Activated CD8-positive, alpha-beta memory T cell treated with anti-CD3 and anti-CD28 coated beads for 24 hours (primary cell): ENCODE measurements at places on chromosomes 6 and 20.
A peak's percentile ranks its signal among the peaks of the same experiment; 100 is the strongest.

GRCh38 chr6:20533746-20534294, 437 bp upstream of the CDKAL1 start:
- DNase-seq, result no peak

DNA sequence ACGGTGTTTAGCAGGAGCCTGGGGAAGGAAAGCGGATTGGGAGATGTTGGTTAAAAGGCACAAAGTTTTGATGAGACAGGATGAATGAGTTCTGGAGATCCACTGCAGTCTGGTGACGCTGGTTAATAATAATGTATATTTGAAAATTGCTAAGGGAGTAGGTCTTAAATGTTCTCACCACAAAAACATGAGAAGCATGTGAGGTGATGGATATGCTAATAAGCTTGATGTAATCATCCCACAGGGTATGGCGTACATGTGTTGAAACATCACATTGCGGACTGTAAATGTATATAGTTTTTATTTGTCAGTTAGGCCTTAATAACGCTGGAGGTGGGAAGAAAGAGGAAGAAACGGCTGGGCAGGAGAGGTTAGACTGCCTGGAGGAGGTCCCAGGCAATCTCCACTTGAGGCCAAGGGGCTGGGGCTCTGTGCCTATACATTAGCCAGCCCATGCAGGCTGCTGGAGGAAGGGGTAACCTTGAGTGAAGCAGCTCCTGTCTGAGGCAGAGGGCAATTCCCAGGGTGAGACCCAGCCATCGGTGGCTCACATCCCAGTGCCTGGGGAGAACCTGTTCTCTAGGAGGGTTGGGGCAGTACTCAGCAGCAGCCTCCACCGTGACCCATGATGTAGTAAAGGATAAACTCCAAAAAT, 188.2 kb upstream of the QKI start:
- DNase-seq, result no peak

DNA sequence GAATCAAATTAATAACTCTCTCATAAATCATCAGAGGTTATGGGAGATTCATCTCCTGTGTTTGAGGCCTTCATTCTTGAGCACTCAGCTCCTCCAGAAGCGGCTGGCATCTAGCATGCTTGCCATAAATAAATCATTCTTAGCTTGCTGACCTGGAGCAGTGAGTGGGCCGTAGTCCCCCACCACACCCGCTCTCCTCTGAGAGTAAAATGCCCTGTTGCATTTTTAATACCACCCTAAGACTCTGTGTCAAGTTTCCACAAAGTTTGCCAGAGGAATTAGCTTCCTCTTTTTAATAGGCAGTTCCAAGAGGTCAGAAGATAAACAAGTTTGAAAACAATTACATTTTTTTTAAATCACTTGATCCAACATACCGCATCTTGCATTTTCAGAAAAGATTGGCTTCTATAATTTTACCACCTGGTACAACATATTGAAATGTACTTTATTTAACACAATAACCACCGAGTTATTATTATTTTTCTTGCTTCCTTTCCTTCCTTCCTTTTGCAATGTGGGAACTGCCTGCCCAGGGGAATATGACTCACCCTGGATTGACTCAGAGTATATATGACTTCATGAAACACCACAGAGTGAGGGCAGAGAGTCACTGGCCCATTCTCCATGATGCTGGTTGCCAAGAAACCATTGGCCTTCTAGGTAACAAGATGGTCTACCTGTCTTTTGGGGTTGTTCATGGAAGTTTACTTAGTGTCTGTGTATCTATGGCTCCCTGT, 29.4 kb upstream of the CLIC5 start:
- DNase-seq, result no peak

GRCh38 chr6:119683031-119683430, 333.5 kb upstream of the MAN1A1 start:
- DNase-seq, result no peak

- no peak for DNase-seq
Measured at GRCh38 chr6:141677598-141678211, 455.0 kb upstream of the GJE1 start.

DNA sequence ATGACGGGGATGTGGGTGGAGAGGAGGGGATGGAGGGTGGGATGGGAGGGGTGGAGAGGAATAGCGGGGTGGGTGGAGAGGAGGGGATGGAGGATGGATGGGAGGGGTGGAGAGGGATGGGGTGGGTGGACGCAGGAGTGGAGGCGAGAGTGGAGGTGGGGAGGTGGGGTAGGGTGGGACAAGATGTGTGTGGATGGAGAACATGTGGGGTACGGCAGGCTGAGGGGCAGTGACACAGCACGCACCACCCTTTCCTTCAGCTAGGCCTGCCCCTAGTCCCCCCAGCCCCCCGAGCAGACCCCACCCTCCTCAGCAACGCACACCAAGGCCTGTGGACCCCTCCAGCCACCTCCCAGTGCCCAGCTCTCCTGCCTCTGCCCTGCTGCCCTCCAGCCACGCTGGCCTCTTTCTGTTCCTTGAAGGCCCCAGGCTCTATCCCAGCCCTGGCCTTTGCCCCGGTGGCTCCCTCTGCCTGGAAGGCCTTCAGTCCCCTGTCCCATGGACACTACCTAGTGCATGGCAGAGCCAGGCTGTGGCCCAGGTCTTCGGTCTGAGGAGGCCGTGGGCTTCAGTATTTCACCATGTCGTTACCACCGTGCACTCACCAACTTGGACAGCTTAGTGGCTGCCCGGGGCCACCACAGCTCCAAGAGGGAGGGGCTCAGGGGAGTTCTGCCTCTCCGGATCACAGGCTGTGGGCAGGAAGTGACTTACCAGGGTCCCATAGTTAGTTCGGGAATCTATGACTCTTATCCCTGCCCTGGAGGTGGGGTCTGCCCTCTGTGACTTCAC, 78.4 kb upstream of the PMEPA1 start:
- DNase-seq, result no peak

GRCh38 chr6:142485256-142485655, 183.4 kb downstream of the ADGRG6 start:
- DNase-seq, result no peak

GRCh38 chr6:124356276-124356810, 552.7 kb downstream of the NKAIN2 start:
- DNase-seq, result no peak

DNA sequence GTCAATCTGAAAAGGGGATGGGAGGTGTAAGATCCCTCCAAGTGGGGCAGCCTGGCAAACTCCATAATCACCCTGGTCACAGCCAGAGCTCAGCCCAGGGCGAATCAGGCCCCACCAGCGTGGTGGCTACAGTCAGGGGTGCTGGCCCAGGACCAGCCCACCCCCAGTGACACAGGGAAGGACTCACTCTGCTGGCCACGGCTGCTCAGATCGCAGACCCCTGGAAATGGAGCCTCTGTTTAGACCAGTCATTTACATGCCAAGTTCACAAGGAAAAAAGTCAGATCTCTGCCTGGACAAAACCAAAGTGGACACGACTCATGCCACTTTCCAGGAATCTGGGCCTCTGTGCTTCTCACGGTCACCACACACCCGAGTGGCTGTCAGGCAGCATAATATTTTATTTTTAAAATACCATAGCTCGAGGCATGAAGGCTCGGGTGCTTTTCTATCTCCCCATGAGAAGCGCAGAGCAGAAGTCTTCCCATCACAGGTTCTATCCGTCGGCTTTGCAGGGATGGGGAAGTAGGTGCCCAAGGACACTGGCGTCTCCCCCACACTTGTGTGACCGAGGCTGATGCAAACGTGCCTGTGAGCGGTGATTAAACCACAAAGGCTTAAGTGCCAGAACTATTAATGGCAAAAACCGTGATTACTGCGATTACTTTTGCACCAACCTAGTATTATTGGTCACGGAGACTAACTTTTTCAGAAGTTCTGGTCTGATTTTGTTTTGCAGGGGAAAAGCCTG, 13.0 kb downstream of the PXDC1 start:
- no peak for DNase-seq

DNA sequence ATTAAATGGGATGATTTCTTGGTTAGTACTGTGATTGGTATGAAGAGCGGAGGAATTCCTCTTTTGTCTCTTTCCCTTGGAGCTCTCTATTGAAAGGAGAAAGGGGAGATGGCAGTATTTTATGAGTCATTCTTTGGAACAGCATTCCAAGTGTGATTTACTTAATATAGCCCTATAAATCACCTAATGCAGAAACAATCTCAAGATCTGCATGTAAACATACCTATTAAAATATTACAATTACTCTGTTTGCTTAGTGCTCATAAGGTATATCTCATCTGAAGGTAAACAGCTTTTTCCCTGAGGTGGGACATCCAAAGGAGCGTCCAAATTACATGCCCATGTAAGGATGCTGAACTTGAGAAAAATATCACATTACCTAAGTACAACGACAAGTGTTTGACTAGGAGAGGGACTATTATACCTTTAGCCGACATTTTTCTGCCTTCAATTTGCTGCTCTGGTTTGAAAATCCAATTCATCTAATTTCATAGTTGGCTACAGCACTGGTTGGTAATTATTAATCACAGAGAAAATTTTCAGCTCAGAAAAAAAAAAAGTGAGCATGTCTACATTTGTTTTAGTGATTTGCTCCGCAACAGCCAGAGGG, 229.0 kb downstream of the FOXC1 start:
- no peak for DNase-seq

- no peak for DNase-seq
Measured at GRCh38 chr6:6533176-6533575, 55.3 kb upstream of the LY86 start.

GRCh38 chr6:119821380-119821779, 471.8 kb upstream of the MAN1A1 start:
- no peak for DNase-seq

GRCh38 chr6:7145885-7146828, 38.4 kb downstream of the RREB1 start:
- peak; percentile 61 for DNase-seq

DNA sequence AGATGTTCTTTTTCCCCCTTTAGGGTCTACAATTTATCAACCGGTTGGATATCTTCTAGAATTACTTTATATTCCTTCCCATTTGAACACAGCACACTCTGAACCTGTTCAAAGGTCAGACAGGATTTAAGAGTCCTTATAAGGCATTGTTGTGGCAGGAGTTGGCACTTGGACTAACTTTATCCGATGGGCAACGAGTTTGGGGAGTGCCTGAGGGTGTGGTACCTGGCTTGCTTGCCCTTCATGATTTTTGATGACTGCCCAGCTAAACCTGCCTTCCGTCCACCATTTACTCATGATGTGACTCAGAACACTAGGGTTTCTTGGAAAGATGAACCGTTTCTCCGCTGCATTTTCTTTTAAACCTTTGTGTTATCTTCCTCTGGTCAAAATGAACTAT, 285.2 kb downstream of the FOXC1 start:
- DNase-seq, result no peak

DNA sequence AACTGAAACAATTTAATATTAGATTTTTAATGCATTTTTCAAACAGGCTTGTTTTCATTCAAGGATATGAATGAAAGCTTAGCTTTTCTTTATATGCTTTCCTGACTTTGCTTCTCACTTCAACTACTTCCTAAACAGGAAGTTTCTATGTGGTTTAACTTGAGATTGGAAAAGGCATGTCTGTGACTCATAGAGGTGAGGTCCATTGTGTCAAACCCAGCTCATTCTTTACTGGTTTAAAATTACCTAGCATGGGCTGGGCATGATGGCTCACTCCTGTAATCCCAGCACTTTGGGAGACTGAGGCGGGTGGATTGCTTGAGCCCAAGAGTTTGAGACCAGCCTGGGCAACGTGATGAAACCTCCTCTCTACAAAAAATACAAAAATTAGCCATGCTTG, 34.4 kb downstream of the EFHC1 start:
- no peak for DNase-seq

DNA sequence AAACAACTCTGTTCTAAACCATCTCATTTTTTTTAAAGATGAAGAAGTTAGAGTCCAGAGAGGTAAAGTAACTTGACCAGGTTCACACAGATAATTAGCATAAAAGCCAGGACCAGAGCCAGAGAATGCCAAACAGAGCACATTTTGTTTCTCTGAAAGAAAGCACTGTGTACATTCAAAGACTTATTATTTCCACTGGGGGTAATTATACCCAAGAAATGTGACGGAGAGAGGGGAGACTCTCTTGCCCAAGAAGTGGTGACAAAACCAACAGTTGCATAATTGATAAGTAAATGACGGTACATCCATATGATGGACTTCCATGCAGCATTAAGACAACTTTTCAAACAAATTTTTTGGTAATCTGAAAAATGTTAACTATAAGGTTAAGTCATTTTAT, 111.6 kb downstream of the RTN4IP1 start:
- no peak for DNase-seq

- no peak for DNase-seq
Measured at GRCh38 chr6:146892613-146893401, 294.0 kb downstream of the ADGB start.

DNA sequence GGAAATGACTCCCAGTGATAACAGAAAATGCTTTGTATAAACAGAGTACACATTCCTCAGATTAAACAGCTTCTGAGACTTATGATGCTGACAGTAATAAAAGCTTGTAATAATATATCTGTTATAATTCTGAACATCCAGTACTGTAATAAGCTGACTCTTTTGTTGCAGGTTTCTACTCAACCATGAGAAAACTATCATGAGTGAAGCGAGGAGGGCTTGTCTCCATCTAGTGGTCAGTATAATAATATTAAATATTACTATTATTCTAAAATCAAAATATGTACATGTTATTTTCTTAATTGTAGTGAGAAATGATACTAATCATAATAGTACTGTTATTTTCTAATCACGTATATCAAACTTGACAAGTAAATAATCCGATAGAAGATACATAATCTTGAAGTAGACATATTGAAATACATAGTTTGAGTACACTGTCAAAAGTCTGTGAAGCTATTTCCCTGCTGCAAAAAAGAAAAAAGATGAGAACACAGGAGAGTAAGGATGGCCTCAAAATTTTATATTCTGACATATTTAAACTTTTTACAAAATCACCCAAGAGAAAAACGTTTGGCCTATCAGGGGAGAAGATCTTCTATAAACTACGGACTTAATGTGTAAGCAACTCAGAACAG, 183.1 kb downstream of the MOXD1 start:
- no peak for DNase-seq

GRCh38 chr6:134535831-134536230, 217.9 kb upstream of the SGK1 start:
- no peak for DNase-seq

GRCh38 chr6:11318835-11319813, 86.7 kb upstream of the NEDD9 start:
- no peak for DNase-seq

GRCh38 chr20:16554766-16555543, 18.3 kb downstream of the KIF16B start:
- no peak for DNase-seq

- DNase-seq, result peak; percentile 63
Measured at GRCh38 chr20:18056174-18057100, 1.3 kb downstream of the OVOL2 start.

- DNase-seq, result no peak
Measured at GRCh38 chr6:47405273-47405672, 72.3 kb upstream of the CD2AP start.

- DNase-seq, result peak; percentile 72
Measured at GRCh38 chr20:45823949-45824835, 2.9 kb downstream of the TNNC2 start.

GRCh38 chr6:88262332-88262731, 96.2 kb upstream of the CNR1 start:
- DNase-seq, result no peak

DNA sequence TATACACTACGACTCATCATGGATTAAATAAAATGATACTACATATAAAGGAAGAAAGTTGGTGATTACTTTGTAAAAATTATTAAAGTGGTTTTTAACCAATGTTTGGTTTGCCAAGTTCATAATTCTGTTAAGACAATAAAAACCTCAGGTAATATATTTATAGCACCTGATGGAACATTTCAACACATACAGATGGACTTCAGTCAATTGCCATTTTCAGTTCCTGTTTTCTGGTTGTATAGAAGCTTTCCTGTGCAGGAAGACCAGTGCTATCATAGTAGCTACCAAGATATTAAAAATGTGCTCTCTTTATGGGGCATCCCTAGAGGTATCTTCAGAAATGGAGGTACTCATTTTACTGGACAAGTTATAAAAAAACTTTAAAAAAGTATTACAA, 1686.4 kb downstream of the GRIK2 start:
- no peak for DNase-seq
